NCI-H2227 treated with DMSO at 0.1 percent for 48 hours (cell line): ENCODE measurements at places on chromosomes 16 and 17.

DNA sequence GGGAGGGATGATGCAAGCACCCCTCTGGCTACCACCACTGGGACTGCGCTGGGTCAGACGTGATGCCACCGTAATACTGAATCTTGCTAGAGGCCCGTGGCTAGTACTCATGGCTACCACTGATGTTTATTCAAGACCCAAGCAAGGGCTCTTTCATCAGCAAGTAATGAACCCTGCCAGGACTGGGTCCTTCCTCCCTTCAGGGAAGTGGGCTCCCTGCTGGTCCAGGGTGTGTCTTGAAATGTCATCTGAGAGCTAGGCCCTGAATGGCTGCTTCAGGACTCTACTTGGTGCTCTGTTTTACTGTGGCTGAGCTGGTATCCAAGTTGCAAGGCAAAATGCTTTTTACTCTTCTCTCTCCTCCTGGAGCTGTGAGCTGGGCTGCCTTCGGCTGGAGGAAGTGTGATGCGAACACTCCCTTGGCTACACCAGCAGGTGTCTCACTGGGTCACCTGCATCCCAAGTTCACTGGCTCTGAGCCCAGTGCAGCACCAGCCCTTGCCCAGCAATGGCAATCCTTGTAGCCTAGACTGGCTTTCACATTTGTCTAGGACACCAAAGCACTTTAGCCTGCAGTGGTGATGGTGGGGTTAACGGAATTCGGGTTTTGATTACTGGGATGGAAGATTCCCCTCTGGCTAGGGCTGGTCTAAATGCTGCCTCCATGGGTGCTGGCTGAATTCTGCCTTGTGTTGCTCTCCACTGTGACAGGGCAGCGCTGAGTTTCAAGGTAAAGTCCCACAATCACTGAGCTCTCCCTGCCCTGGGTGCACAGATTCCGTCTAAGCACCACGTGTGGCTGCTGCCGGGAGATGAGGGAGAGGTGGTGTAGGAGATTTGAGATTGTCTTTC, 98.6 kb downstream of the USP22 start:
- DNase-seq: no peak

- DNase-seq: no peak
Measured at GRCh38 chr17:28509789-28510188, 3.6 kb downstream of the FOXN1 start.

DNA sequence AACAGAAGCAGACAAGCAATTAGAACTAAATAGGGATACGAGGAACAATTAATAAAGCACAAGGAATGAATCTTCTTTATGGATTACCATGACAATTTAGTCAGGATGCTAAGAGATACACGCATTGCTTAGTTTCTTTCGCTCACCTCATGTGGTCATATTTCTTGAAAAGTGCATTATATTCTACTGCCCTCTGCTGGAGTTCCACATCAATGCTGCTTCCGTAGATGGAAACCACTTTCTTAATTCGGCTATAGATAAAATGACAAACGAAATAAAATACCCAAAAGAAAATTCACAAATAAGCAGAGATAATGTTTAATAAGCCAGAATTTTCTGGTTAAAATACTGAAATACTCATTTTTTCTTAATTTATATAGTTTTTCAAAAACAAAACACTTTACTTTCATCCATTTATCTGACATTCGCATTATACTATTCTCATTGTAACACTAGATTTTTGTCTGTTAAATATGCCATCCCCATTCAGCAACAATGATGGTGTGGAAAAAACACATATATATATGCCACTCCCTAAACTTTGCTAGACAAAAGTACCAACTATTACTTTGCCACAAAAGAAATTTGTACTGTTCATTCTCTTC, 22.0 kb upstream of the PHLPP2 start:
- peak; percentile 13 for DNase-seq

DNA sequence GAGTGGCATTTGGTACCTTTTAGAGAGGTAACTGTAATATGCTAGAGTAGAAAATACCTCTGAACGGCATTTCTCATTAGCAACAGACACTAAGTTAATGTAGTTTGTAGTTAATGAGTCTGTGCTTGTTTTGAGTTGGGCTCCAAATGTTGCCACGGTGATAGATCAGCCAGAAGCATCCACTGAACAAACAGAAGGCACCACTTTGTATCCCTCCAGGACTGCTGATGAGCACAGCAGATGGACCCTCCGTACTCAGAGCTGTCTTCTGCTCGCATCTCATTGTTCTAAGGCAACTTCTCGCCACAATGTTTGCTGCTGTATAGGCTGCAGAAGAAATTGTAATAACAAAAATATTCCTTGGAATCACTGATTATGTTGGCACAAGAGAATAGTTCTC, 56.1 kb downstream of the TNRC6C start:
- DNase-seq: no peak

- DNase-seq: no peak
Measured at GRCh38 chr16:24730914-24731313, 1.5 kb downstream of the TNRC6A start.
